ENCODE measurements at places on chromosomes 11 and 22. TPM values are rescaled to one million over a fixed set of nuclear protein-coding genes. Genes with fewer than 3 reads are reported as not detected.

Gene MRGPRF
- 26.2 TPM for total RNA-seq

Gene KCNQ1
- total RNA-seq: not detected

Gene HTR3B
- not detected for total RNA-seq

Gene OR5T1
- total RNA-seq: not detected

Gene IFITM10
- 5.5 TPM for total RNA-seq

Gene TPCN2
- 14.1 TPM for total RNA-seq

Gene PLET1
- not detected for total RNA-seq

Gene PRRG4
- under 0.01 TPM for total RNA-seq

Gene KCNQ1OT1
- 6.4 TPM for total RNA-seq

Gene CHRNA10
- total RNA-seq: 1.3 TPM

Gene TBC1D10A
- total RNA-seq: 18.0 TPM

Gene CASP5
- not detected for total RNA-seq

Gene CELSR1
- 14.9 TPM for total RNA-seq

Gene KCNJ1
- total RNA-seq: 0.11 TPM

Gene CDCA5
- total RNA-seq: 5.4 TPM

Gene SHISAL1
- total RNA-seq: 47.0 TPM

Gene TMEM121B
- total RNA-seq: 0.13 TPM

Gene ASPHD2
- total RNA-seq: 2.6 TPM

Gene OR8B2
- not detected for total RNA-seq

Gene MAP6
- total RNA-seq: 2.6 TPM

Gene RAB39A
- total RNA-seq: not detected

Gene OR51E1
- total RNA-seq: not detected

Gene OR5L2
- total RNA-seq: not detected

Gene FOSL1
- total RNA-seq: 13.1 TPM

Gene RTN4R
- total RNA-seq: 0.26 TPM

Gene BRSK2
- total RNA-seq: under 0.01 TPM

Gene C11orf91
- total RNA-seq: not detected

Gene TRIM51
- total RNA-seq: not detected

Gene FREY1
- 2.2 TPM for total RNA-seq

Gene OR5P2
- total RNA-seq: not detected

Gene GGTLC3
- not detected for total RNA-seq

Gene PHLDA2
- total RNA-seq: 3.9 TPM

Gene TRIM29
- total RNA-seq: 13.1 TPM

Gene MUC5B
- total RNA-seq: not detected

Gene TMEM258
- 69.9 TPM for total RNA-seq

Gene GUCY1A2
- 0.91 TPM for total RNA-seq

Gene KCNE3
- 1.2 TPM for total RNA-seq

Gene GANAB
- 282 TPM for total RNA-seq

Gene RIMBP3C
- total RNA-seq: 0.32 TPM

Gene TNRC6B
- 41.3 TPM for total RNA-seq

Gene WBP2NL
- total RNA-seq: 1.2 TPM

Gene HIRA
- total RNA-seq: 17.9 TPM
